Smooth muscle cell of the brain vasculature (primary cell): ENCODE measurements at places on chromosomes 7 and 10.

DNA sequence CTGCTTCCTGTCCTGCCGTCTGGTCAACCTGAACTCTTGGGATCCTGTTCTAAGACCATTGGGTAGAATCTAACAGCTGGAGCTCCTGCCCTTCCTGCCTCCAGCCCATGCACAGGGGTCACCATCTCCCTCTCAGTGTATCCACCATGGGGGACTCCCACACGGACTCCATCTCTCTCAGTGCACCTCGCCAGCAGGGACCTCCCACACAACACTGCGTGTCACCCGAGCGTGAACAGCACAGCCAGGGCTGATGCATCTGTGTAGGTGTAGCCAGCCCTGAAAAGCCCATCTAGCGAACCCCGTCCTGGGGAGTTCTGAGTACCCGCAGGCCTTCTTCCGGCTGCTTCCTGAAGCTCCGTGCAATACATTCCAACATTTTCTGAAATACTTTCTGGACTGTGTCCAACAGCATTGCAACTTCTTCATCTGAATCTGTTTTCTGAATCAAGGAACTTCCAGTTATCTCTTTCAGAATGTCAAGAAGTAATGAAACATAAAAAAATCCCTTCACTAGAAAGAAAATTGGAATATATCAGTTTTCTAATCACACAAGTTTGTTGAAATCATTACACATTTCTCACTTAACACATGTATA lies 52.5 kb downstream of the NCAPG2 start:
- DNase-seq = no peak

GRCh38 chr7:69772718-69773436 lies 174.6 kb downstream of the AUTS2 start:
- DNase-seq = no peak

GRCh38 chr7:14834883-14835282 lies 67.7 kb downstream of the DGKB start:
- no peak for DNase-seq

- no peak for DNase-seq
These were observed 70.3 kb downstream of the ORC5 start for GRCh38 chr7:104137511-104137910.

- DNase-seq = no peak
These were observed 3.7 kb upstream of the IFIT1B start for GRCh38 chr10:89373916-89374711.

- no peak for DNase-seq
These were observed 41.2 kb upstream of the VCL start for GRCh38 chr10:73956476-73957359.
